ENCODE measurements at places on chromosomes 6 and 20.

DNA sequence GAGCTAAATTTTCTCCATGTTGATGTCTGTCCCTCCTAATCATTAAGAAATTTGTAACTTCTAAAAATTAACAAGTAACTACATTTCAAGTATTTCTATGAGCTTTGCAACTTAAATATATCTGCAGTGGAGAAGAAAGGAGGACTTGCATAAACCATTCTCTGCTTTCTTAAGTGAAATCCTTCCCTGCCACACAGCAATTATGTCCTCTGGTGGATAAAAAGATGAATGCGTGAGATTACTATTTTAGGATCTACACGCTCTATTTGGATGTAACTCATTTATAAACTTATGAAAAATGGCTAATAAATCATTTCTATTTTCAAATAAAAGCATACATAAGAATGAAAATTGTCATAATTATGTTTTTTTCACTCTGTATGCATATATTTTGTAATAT lies 338.0 kb upstream of the PTCHD4 start:
- no peak for DNase-seq

GRCh38 chr20:61861054-61861841 lies 204.4 kb downstream of the TAF4 start:
- no peak for DNase-seq

DNA sequence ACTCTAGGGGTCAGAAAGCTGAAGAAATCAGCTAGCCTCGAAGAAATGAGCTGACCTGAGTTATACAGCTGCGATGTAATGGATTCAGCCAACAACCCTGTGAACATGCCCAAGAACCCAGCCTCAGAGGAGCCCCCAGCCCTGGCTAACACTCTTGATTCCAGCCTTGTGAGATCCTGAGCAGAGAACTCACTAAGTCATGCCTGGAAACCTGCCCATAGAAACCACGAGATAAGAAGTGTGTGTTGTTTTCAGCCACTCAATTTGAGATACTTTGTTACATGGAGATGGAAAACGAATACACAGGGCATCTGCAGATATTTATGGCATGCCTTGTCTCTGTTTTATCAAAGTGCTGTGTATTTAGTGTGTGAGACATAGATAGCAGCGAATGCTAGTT lies 265.2 kb downstream of the QKI start:
- DNase-seq, result no peak

DNA sequence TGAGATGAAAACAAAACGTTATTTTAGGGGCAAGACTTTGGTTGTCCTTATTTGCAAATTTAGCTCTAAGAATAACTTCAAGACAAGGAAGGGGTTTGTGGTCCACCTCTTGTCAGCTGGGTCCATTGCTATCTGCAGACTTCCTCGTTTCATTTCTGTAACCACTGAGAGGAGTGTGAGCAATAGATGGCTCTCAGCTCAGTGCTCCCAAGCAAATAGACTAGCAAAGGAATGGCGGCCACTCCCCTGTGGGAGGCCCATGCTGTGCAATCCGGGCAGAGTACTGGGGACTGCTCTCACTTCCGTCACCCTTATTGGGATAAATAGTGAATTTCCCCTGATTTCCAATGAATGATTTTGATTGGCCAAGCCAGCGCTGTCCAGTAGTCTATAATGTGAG lies 176.6 kb downstream of the ZDHHC14 start:
- DNase-seq, result no peak

DNA sequence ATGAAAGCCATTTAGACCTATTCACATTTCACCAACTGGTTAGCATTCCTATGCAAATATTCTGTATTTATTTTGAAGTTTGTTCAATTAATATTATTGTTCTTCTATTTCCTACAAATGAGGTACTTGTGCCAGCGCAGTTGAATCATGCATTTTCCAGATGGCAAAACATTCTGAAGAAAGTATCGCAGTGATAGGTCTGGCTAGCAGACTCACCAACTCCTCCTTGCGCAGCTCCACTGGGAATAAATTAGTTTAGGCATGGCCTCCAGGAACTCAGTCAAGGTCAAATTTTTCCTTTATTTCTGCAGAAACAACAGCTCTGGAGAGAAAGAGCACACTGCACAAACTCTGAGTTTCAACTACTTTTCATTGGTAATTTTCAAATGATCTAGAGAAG lies 437.7 kb downstream of the COL12A1 start:
- no peak for DNase-seq

GRCh38 chr6:140051521-140052512 lies 677.4 kb upstream of the CITED2 start:
- no peak for DNase-seq

- no peak for DNase-seq
These were observed 11.9 kb downstream of the C6orf89 start for GRCh38 chr6:36897609-36898008.

DNA sequence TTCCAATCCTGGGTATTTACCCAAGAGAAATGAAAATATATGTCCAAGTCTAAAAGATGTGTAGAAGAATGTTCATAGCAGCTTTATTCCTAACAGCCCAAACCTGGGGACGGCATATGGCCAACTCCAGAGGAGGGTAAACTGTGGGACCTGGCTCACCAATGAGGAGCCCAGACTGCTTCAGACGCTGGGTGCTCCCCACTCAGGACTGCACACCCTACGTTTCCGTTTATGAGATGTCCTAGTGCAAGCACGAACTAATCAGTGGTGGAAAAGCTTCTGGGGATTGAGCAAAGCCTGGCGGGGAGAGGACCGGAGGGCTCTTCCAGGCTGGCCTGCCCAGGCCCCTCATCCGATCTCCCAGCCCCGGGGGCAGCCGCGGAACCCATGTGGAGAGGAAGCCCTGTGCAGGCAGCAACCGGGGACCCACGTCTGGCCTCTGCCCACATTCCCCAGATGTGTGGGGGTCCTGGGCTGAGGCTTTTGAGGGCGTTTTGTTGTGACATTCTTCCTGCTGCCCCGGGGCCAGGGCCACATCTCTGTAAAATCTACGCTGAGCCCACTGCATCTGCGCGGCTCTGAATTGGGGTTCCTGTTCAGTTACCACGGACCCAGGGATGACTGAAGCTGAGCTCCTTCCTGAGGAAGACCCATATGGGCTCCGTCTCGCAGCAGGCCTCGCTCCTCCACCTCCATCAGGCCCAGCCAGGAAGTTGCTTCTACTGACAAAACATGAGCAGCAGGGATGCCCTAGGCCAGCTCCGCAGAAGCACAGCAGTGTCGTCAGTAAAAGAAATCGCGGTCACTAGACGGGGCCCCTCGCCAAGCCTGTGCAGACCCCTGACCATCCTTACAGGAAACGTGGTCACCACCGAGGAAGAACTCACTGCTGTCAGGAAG lies 188.0 kb downstream of the DLL1 start:
- DNase-seq, result no peak

- DNase-seq, result no peak
These were observed 43.1 kb upstream of the NAA20 start for GRCh38 chr20:19973961-19974629.

GRCh38 chr6:39476151-39476550 lies 153.6 kb upstream of the KCNK16 start:
- DNase-seq, result no peak

DNA sequence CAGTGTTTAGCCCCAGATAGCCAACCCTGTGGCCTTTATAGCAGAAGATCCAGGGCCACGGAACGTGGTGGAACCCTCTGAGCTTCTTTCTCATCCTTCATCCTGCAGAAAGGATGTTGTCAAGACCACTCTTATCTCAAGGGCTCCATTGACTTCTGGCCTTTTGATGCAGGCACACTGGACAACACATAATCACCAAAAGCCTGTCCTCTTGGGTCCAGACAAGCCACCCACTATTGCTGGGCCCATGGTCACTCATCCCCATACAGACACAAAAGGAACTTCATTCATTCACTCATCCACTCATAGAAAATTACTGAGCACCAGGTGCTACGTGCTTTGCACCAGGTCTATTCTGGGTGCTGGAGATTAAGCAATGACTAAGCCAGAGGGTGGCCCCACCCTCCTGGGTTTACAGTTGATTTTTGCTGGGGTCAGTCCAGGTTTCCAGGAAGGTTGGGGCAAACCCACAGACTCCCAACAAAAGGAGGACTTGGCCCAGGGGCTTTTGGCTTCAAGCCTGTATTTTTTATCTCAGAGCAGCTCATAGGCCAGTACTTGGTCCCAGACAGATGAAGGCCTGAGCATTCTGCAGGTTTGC lies 2.4 kb downstream of the CST8 start:
- no peak for DNase-seq

- no peak for DNase-seq
These were observed 67.4 kb upstream of the BHLHE23 start for GRCh38 chr20:63074182-63074581.

DNA sequence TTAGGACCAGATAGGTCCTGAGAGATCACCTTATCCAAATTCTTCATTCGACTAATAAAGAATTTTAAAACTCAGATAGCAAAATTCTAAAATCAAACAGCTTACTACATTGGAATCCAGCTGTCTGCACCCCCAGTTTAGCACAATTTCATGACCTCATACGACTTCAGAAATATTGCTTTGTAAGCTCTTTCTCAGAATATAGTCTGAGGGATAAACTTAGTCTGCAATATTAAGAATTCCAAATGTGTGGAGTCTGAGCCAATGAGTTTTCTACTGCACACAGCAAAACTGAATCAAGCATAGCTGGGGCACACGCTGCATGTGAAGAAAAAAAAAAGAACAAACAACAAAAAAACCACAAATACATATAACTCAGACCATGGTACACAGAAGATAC lies 541.6 kb upstream of the CHD6 start:
- DNase-seq, result no peak

GRCh38 chr6:133343220-133343619 lies 102.1 kb downstream of the EYA4 start:
- no peak for DNase-seq

DNA sequence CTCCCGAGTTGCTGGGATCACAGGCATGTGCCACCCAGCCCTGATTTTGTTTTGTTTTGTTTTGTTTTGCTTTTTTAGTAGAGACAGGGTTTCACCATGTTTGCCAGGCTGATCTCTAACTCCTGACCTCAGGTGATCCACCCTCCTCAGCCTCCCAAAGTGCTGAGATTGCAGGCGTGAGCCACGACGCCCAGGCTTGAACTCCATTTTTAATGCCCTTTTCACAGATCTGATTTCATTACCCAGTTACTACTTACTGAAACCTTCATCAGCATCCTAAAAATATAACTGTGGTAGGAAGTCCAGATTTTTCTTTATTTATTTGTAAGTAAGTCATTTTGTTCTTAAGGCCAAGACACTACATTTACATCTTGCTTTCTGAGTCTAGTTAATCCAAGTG lies 64.0 kb downstream of the HDDC2 start:
- DNase-seq, result no peak

DNA sequence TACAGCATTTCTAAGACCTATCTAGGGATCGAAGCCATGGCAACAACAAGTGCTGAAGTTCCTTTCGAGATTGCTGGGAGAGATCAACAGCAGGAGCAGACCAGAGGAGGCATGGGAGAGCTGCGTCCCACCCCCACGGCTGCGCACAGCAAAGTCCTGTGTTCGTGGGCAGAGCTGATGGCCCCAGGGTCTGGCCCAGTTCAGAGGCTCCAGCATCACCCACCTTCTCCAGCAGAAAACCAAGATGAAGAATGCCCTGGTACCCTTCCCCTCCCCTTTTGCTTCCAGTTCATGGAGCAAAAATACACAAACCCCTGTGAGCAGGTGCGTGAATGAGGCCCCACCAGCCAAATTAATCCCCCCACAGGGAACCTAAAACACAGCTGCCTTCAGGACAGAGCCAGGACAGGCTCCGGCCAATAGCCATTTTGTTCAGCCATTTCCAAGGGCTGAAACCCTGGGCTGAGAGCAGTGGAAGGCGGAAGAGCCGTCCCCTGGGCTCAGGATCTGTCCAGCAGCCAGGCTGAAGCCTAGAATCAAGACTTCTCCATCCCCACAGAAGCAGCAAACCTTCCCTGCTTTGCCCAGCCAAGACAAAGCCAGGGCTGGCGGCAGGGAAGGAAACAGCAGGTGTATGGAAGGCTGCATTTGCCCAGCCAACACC lies 102.8 kb downstream of the PREX1 start:
- no peak for DNase-seq

- no peak for DNase-seq
These were observed 208.3 kb downstream of the TASP1 start for GRCh38 chr20:13430346-13431002.

DNA sequence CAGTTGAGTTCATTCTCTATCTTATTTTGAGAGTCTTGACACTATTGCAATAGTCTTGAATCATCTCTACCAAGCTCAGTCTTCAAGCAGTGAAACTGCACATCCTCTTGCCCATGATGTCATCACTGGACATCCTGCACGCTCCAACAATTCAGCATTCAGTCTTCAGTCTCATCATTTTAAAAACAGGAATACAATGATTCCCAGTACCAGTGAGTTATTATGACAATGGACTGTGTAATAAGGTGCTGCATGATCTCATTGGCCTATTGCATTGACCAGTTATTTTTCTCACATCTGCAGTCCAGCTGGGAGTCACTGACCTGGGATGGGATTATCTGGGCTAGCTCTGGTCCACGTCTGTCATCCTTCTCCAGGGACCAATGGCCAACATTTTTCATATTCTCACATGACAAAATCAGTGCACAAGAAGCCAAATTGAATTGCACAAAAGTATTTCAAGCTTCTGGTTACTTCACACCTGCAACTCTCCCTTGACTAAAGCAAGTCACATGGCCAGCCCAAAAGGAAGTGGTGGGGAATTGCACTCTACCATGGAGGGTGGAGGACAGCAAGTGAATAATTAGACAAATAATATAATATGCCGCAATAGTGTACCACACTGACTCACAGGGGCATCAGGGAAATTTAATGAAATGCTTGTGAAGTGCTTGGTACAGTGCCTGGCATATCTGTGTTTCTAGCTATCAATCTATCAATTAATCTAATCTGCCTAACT lies 6.4 kb upstream of the CST2 start:
- no peak for DNase-seq

DNA sequence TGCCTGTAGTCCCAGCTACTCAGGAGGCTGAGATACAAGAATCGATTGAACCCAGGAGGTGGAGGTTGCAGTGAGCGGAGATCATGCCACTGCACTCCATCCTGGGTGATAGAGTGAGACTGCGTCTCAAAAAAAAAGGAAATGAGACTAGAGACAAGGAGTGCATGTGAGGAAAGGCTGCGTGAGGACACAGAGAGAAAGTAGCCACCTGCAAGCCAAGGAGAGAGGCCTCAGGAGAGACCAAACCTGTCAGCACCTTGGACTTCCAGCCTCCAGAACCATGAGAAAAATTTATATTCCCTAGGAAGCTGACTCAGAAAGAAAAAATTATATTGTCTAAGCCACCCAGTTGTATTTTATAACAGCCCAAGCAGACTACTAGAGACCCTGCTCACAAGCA lies 7.4 kb upstream of the BEND3 start:
- no peak for DNase-seq

DNA sequence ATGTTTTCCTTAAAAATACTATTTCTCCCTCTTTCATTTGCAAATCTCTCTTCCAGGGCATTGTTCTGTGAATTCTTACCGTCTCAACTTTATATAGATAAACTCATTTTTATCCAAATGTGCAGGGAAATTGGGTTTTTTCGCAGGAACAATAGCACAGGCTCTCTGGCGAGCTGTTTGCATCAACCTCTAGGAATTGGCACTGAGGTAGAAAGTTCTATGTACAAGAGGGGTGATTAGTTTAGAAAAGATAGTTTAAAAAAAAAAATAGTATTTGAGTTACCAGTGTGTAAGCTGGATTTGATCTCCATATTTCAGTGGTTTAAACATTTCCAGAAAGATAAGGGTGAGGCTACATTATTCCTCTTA lies 129.7 kb upstream of the BTN3A2 start:
- DNase-seq, result no peak
